Osteocyte (in vitro differentiated cells): ENCODE measurements at places on chromosomes 2 and 18.

DNA sequence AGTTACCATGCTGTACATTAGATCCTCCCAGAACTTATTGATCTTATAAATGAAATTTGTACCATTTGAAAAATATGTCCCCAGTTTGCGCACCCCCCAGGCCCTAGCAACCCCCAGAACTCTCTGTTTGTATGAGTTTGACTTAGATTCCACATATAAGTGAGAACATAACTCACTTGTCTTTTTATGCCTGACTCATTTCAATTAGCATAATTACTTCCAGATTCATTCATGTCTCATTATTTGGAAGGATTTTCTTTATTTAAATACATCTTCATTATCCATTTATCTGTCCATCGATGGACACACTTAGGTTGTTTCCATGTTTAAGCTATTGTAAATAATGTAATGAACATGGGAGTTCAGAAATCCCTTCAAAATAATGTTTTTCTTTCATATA, 705.9 kb downstream of the CCDC85A start:
- no peak overlapping the region for H3K4me3 ChIP-seq
- no peaks in the 10 kb centered on the region for H3K4me1 ChIP-seq
- H3K36me3 ChIP-seq: no peaks in the 10 kb centered on the region
- no peak overlapping the region for H3K27ac ChIP-seq
- DNase-seq: no peak

DNA sequence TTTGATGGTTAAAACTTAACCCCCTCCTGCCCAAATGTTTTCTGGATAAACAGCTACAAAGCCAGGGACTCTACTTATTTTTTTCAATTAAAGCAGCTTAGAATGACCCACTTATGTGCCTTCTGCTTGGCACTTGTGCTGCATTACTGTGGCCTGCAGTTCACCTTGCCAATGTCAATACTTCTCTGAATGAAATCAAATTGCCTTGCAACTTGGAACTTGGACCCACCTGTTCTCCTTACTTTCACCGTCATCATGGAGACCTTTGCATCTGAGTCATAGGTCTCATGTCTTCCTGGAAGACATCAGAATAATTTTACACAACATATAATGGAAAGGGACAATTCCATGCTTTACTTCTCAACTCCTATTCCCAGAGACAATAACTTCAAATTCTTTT, 92.1 kb upstream of the FHL2 start:
- no peak for DNase-seq
- H3K27ac ChIP-seq: no peak overlapping the region
- H3K4me3 ChIP-seq: no peak overlapping the region
- peaks cover 6% of the 10 kb centered on the region for H3K36me3 ChIP-seq
- H3K4me1 ChIP-seq: peaks cover 40% of the 10 kb centered on the region
- H3K27me3 ChIP-seq: peaks cover 57% of the 10 kb centered on the region

DNA sequence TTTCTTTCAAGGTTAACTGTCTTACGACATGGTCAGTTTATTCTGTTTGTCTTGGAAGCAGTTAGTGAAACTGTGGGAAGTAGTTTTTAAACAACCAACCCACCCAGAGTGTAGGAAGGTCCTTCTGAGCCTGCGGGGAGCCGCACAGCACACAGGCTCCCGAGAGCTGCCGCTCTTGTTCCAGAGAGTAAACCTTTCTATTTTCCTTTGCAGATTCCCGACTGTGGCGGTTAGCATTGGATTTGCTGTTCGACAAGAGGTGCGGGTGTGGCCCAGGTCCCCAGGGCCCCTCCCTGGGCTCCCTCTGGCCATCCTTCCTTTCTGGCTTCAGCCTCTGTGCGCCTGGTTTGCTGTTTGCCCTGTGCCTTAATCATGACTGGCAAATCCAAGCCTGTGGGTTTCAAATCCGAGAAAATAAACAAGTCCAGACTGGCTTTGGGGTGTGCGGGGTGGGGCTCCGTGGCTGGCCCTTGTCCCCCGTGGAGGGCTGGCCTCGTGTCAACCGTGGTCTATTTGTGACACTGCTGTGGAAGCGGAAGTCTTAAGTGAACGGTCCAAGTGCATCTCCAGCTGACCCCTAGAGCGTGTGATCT, 30.7 kb downstream of the IMPA2 start:
- no peak overlapping the region for H3K27ac ChIP-seq
- H3K4me3 ChIP-seq: no peak overlapping the region
- no peak for DNase-seq
- no peaks in the 10 kb centered on the region for H3K36me3 ChIP-seq
- H3K27me3 ChIP-seq: no peaks in the 10 kb centered on the region

DNA sequence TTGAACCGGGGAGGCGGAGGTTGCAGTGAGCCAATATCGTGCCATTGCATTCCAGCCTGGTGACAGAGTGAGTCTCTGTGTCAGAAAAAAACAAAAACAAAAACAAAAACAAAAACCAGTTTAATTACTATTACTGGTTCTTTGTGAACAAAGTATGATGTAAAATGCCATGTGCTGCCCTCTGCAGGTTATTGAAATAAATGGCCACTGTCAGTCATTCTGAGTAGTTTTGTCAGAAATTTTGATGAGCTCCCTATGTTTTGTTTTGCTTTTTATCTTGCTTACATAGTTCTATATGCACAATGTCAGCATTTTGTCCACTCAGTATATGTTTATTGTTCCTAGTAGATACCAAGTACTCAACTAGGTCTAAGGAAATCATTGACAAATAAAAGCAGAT, 423.6 kb upstream of the CHST9 start:
- H3K4me3 ChIP-seq: no peak overlapping the region
- no peaks in the 10 kb centered on the region for H3K36me3 ChIP-seq
- H3K4me1 ChIP-seq: peaks cover 13% of the 10 kb centered on the region
- no peak for DNase-seq

DNA sequence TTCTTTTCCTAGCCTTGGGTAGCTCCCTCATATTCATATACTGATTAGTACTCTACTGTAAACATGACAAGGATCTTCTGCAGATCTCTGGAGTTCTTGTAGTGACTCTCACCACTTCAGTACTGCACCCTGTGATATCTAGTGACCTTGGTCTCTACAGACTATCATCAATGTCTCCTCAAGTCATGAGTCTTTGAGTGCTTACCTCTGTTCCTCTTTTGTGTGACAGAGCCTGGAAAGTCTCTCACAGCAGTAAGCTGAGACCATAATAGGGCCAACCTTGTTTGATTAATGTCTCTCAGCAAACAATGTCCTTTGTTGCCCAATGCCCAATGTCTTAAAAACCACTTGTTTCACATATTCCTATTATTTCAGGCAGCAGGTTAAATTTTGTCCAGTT, 34.2 kb upstream of the BAZ2B start:
- no peaks in the 10 kb centered on the region for H3K27me3 ChIP-seq
- DNase-seq: no peak
- no peak overlapping the region for H3K27ac ChIP-seq
- H3K4me3 ChIP-seq: no peak overlapping the region
- H3K4me1 ChIP-seq: no peaks in the 10 kb centered on the region
- H3K36me3 ChIP-seq: peaks cover 10% of the 10 kb centered on the region

DNA sequence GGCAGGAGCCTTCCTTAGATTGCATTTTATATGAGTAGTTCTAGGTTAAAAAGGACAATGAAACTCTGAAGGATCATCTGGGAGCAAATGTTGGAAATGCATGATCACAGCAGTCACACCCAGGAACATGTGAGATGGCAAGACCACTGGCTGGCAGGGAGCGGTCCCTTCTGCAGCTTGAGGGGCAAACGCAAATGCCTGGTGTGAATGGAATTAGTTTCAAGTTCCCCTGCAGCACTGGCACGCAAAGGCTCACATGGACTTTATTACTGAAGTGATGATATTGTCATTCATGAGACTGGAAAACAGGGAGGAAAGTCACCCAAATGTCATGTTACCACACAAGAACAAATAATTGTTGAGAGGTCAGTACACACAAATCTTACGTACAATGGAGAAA, 223.3 kb downstream of the FBXO15 start:
- no peak for DNase-seq
- H3K4me3 ChIP-seq: no peak overlapping the region
- H3K27ac ChIP-seq: no peak overlapping the region
- H3K27me3 ChIP-seq: no peaks in the 10 kb centered on the region
- no peaks in the 10 kb centered on the region for H3K4me1 ChIP-seq
- no peaks in the 10 kb centered on the region for H3K36me3 ChIP-seq

- peak overlapping the region; percentile 64 for H3K27ac ChIP-seq
- no peak for DNase-seq
- no peaks in the 10 kb centered on the region for H3K27me3 ChIP-seq
These were observed 330.2 kb upstream of the NRP2 start for GRCh38 chr2:205352094-205352493.

DNA sequence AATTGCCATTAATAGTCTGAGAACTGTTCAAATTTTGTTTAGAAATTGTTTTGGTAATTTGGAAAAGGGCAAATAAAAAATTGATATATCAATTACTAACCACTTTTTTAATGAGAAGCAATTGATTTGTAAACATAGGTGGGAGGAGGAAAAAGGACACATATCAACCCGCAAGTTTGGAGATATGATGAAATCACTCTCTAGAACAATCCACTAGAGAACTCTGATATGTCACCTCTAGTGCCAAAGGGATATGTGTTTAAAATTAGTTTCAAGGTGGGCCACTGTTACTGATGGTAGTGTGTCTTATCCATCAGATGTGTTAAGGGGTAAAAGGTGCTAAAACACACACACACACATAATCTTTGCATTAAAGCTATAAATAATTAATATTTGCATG, 16.6 kb downstream of the IFIH1 start:
- H3K27me3 ChIP-seq: peaks cover 2% of the 10 kb centered on the region
- no peak for DNase-seq
- H3K4me3 ChIP-seq: no peak overlapping the region
- peaks cover 3% of the 10 kb centered on the region for H3K36me3 ChIP-seq
- no peak overlapping the region for H3K27ac ChIP-seq

- H3K4me1 ChIP-seq: peaks cover 81% of the 10 kb centered on the region
- no peaks in the 10 kb centered on the region for H3K36me3 ChIP-seq
- H3K27ac ChIP-seq: peak overlapping the region; percentile 94
- no peak for DNase-seq
These were observed 19.0 kb downstream of the BIN1 start for GRCh38 chr2:127087791-127088495.

GRCh38 chr2:233063976-233064411, 3.9 kb downstream of the INPP5D start:
- no peak overlapping the region for H3K27ac ChIP-seq
- peaks cover 19% of the 10 kb centered on the region for H3K4me1 ChIP-seq
- H3K36me3 ChIP-seq: no peaks in the 10 kb centered on the region
- no peak for DNase-seq
- H3K27me3 ChIP-seq: peaks cover 6% of the 10 kb centered on the region

- H3K27ac ChIP-seq: peak overlapping the region; percentile 36
- H3K4me3 ChIP-seq: no peak overlapping the region
- no peaks in the 10 kb centered on the region for H3K27me3 ChIP-seq
- DNase-seq: no peak
These were observed 49.8 kb downstream of the PMS1 start for GRCh38 chr2:189834059-189834458.

DNA sequence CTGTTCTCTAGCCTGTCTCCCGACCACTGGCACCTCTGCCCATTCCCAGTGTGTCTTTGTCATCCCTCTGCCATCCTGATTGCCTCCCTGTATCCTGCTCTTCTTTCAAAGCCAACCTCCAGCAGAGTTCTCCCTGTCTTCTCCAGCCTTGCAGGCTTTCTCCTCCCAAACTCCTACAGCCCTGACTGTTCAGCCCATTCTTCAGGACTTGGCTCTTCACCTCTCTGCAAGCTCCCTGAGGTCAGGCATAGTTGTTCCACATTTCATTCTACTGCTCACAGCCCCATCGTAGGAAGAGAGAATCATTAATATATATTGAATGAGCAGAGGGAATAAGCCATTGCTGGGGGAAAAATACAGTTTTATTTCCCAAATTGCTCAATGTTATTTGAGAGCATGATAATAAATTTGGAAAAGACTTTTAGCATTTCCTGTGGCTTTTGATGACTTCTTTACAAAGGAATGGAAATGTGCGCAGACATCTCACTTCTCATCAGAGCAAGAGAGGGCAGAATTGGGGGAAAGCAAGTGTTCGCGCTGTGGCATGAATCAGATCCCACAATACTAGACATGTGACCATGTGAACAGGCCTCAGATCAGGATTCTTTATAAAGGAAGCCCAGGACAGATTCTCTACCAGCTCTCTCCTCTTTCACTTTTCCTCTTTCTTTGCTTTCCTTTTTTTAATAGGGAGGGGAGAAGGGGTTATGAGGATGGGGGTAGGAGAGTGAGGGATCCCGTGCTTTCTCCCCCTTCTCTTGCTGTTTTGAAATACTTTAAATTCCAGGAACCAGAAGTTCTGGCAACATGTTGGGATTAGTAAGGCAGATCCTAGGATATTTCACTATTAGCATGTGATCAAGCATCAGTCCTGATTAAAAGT, 37.4 kb downstream of the EPAS1 start:
- peak overlapping the region; percentile 46 for H3K4me3 ChIP-seq
- peaks cover 68% of the 10 kb centered on the region for H3K4me1 ChIP-seq
- no peaks in the 10 kb centered on the region for H3K36me3 ChIP-seq
- H3K27me3 ChIP-seq: no peaks in the 10 kb centered on the region

- H3K4me3 ChIP-seq: no peak overlapping the region
- DNase-seq: peak; percentile 44
- no peaks in the 10 kb centered on the region for H3K36me3 ChIP-seq
- H3K4me1 ChIP-seq: peaks cover 5% of the 10 kb centered on the region
- H3K27me3 ChIP-seq: peaks cover 55% of the 10 kb centered on the region
These were observed 4.6 kb upstream of the CIB4 start for GRCh38 chr2:26645762-26646161.

DNA sequence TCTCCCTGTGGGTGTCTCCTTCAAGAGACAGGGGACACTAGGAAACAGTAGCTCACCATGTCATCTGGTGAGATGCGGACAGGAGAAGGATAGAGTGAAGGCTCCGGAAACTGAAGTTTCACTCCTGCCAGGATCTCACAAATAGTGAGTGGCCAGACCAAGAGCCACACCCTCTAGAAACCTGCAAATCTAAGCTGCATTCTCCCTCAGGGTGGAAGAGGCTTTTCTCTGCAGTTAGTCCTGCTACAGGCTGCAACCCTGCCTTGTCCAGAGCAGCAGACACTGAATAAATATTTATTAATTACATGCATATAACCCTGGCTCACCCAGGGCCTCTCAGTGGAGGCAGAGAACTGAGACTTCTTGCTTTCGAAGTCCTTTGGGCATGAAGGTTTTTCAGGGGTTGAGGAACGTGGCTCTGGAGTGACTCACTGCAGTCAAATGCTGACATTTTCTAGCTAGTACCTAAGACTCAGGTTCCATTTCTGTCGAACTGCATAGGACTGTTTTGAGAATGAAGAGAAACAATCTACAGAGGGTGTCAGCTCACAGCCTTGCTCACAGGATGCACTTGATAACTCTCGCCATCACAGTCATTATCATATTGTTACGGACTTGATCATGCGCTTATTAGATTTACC, 87.3 kb downstream of the ACTR2 start:
- H3K27ac ChIP-seq: no peak overlapping the region
- DNase-seq: no peak
- H3K4me1 ChIP-seq: peaks cover 10% of the 10 kb centered on the region

- H3K4me1 ChIP-seq: peaks cover 7% of the 10 kb centered on the region
- H3K36me3 ChIP-seq: peaks cover 6% of the 10 kb centered on the region
- no peaks in the 10 kb centered on the region for H3K27me3 ChIP-seq
- no peak overlapping the region for H3K4me3 ChIP-seq
These were observed 203.6 kb upstream of the COPS8 start for GRCh38 chr2:236882074-236882473.

- no peak for DNase-seq
- H3K36me3 ChIP-seq: no peaks in the 10 kb centered on the region
- H3K4me3 ChIP-seq: no peak overlapping the region
- H3K27me3 ChIP-seq: no peaks in the 10 kb centered on the region
These were observed 1014.3 kb upstream of the CDH2 start for GRCh38 chr18:29191263-29191662.

GRCh38 chr2:36809069-36809445, 112.5 kb downstream of the VIT start:
- no peak overlapping the region for H3K4me3 ChIP-seq
- H3K36me3 ChIP-seq: no peaks in the 10 kb centered on the region
- H3K27me3 ChIP-seq: no peaks in the 10 kb centered on the region
- H3K27ac ChIP-seq: no peak overlapping the region
- H3K4me1 ChIP-seq: no peaks in the 10 kb centered on the region
